Left cardiac atrium (tissue), 4 donors: ENCODE measurements at places on chromosomes 1 and 21.

GRCh38 chr1:22545141-22545540 is 18.1 kb upstream of the EPHA8 start:
- DNase-seq = no peak

- no peak for DNase-seq
Observed at GRCh38 chr1:190377294-190377693, 100.4 kb downstream of the BRINP3 start.

DNA sequence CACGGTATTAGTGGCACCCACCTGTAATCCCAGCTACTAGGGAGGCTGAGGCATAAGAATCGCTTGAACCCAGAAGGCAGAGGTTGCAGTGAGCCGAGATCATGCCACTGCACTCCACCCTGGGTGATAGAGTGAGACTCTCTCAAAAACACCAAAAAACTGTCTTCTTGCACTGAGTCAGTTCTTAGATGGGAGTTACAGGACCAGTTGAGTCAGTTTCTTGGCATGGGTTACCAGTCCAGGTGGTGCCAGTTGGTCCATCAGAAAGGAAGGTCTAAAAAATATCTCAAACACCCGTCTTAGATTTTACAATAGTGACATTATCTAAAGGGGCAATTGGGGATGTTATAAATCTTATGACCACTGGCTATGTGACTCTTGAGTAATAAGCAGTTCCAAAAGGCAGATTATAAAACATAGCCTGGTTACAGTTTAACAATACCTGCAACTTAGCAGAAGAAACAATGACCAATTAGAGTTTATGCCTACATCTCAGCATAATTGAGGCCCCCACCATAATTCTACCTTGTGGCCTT is 206.9 kb upstream of the FGGY start:
- DNase-seq = no peak

GRCh38 chr1:15956150-15956549 is 19.8 kb downstream of the ZBTB17 start:
- DNase-seq = no peak

GRCh38 chr1:238892612-238893011 is 493.8 kb upstream of the CHRM3 start:
- DNase-seq = no peak

DNA sequence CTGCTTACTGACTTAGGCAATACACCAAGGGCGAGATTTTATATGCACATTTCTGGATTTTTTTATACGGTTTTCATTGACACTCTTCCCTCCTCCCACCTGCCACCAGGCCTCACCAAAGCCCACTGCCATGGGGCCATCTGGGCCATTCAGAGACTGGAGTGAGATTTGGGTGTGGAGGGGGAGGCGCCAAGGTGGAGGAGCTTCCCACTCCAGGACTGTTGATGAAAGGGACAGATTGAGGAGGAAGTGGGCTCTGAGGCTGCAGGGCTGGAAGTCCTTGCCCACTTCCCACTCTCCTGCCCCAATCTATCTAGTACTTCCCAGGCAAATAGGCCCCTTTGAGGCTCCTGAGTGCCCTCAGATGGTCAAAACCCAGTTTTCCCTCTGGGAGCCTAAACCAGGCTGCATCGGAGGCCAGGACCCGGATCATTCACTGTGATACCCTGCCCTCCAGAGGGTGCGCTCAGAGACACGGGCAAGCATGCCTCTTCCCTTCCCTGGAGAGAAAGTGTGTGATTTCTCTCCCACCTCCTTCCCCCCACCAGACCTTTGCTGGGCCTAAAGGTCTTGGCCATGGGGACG is 57.9 kb downstream of the LACTBL1 start:
- no peak for DNase-seq

DNA sequence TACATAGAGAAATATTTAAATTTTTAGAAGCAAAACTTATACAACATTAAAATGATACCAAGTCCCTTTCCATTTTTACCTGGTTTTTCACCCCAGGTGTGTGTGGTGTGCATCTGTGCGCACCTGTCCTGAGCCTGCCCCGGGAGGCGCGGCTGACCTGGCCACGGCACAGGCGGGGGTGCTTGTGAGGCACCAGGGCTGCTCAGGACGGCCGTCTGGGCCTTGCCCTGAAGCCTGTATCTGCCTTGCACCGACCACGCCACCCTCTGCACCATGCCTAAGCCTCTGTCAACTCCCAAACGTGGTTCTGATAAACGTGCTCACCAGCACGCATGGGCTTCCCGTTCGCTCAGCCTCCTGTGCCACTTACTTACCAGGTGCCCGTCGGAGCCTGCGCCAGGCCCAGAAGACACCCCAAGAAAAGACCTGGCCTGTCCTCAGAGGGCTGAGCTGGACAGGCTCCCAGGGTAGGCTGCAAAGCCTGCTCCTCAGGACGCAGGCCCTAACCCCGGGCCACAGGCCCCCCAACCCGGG is 20.9 kb downstream of the PANK4 start:
- DNase-seq = no peak

GRCh38 chr1:29105822-29106221 is 17.9 kb downstream of the TMEM200B start:
- DNase-seq = no peak

- DNase-seq = no peak
Observed at GRCh38 chr1:186849826-186850225, 21.1 kb downstream of the PLA2G4A start.

DNA sequence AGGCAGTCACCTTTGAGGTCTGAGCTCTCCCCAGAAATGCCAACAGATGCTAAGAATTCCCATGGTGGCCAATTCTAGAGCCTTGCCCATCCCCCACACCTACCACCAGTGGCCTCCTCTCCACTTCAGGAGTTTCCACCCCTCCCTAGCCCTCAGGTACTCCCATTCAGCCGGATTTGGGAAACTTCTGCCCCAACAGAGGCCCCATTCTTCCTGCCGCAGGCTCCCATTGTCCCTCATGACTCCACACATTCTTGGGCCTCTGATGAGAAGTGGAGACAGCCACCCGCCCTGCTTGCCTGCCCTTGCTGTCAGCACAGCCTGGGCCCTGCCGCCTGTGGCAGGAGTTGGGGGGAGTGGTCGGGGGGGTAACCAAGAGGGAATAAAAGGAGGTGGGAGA is 4.6 kb downstream of the BLACAT1 start:
- no peak for DNase-seq

GRCh38 chr1:5998051-5998905 is 6.1 kb upstream of the NPHP4 start:
- no peak for DNase-seq

- no peak for DNase-seq
Observed at GRCh38 chr1:165468726-165469249, 23.9 kb upstream of the RXRG start.

DNA sequence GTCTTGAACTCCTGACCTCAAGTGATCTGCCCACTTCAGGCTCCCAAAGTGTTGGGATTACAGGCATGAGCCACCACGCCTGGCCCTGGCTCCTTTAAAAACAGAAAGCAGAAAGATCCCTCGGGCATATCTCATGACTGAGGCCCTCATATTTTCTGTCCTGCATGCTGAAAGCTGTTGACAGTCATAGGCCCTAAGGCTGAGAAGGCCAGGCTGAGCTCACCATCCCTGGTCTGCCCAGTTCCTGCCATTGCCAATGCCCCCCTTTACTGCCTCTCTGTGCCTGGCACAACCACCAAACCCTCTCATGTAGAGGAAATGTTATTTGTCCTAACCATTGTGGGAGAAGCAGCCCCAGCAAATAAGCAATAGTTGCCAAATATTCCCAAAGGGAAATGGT is 12.7 kb downstream of the CD34 start:
- DNase-seq = no peak

GRCh38 chr1:153428791-153429190 is 12.5 kb downstream of the S100A7A start:
- DNase-seq = no peak

DNA sequence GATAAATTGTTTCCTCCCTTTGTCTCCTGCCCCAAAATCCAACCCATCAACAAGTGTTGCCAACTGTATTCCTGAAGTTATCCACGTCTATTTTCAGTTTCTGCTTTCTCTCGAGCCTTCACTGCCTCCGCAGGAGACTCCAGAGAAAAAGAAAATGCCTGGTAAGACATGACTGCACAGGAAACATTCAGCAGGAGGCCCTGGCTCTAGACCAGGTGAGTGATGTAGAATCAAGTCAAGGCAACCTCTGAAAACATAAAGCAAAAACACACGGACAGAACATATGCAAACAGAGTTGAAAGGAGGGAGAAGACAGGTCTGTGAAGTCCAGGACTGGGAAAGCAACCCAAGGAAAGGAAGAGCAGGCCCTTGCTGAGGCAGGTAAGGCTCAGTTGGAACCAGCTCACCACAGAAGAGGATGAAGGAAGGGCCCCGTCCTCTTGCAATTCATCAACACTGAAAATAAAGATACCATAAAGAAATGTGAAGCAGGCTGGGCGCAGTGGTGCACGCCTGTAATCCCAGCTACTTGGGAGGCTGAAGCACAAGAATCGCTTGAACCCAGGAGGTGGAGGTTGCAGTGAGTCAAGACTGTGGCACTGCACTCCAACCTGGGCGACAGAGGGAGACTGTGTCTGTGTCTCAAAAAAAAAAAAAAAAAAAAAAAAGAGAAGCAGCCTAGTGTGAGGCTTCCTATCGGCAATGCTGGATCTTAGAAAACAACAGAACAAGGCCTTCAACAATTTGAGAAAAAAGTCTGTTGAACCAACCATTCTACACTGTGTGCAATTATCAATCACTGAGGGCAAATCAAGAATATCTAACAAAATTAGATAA is 8.8 kb downstream of the NOL9 start:
- DNase-seq = no peak

DNA sequence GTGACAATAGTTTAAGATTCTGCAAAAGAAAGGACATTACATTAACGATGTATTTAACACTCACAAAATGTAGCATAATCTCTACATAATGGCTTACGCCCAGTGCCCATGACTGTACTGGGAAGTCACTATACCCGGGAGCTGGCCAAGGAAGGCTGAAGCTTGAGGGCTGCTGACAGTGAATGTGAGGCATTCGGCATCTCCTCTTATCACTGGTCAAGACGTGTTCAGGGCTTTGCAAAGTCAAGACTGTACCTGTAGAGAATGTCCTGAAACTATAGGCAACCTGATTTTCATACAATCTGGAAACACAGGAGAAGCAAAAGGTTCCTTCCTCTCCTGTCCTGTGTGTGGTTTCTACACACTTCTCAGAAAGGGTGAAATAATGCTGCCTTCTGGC is 12.7 kb upstream of the IFNGR2 start:
- no peak for DNase-seq
